ENCODE measurements at places on chromosomes 7 and 10. TPM values are rescaled to one million over a fixed set of nuclear protein-coding genes. Genes with fewer than 3 reads are reported as not detected.

Gene FGF8
- 1.8 TPM for polyA plus RNA-seq

Gene SRGN
- polyA plus RNA-seq, result not detected

DNA sequence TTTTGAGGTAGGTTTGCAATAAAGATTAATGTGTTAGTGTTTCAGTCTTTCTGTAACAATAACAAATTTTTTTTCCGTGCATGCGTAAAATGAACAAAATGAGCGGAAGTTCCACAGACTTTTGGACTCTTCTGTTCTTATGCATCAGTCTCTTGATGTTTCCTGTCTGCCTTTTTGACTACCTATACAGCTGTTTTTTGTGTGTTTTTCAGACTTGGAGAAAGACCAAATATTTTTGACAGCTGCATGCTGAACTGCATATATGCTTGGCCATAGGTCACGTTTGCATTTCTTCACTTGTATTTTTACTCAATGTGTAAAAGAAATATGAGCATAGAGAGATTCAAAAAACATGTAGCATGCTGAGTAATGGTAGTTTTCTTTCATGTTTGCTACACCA lies 119.3 kb downstream of the BBS9 start:
- H3K27me3 ChIP-seq, result no peaks in the 10 kb centered on the region
- H3K4me3 ChIP-seq, result no peak overlapping the region
- no peak overlapping the region for H3K27ac ChIP-seq
- peak; percentile 13 for DNase-seq
- no peaks in the 10 kb centered on the region for H3K4me1 ChIP-seq

DNA sequence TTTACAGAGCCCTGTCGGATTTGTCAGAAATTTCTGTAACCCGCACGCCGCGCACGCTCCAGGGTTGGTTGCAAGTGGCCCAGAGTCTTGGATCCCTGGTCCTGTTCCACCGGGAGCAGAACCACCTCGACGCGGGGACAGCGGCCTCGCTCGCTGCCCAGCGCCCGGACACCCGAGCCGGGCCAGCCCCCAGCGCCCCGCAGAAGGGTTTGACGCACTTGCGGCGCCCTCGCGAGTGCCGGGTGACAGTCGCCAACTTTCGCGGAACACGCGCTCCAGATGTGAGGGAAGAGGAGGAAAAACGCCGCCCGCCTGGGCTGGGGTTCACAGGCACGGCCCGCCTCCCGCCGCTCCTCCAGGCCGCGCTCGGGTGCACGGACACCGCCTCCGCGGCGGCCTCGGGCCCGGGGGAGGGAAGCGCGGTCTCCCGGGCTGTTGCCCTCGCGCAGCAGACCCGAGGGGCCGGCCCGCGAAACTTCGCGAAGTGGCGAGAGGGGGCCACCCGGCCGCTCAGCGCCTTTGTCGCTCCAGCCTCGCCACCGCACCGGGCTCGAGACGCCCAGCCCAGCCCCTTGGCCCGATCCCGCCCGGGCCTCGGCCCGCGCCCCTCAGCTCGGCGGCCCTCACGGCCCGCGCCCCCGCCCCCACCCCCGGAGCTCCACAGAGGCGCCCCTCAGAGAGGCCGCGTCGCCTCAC lies 514 bp downstream of the RNF216 start:
- H3K27ac ChIP-seq, result peak overlapping the region; percentile 95
- no peaks in the 10 kb centered on the region for H3K36me3 ChIP-seq
- peak; percentile 36 for DNase-seq
- peak overlapping the region; percentile 84 for H3K4me3 ChIP-seq
- no peaks in the 10 kb centered on the region for H3K4me1 ChIP-seq

GRCh38 chr7:63040966-63041610 lies 957.6 kb upstream of the ZNF722 start:
- H3K4me3 ChIP-seq, result no peak overlapping the region
- H3K27me3 ChIP-seq, result no peaks in the 10 kb centered on the region
- H3K27ac ChIP-seq, result no peak overlapping the region

GRCh38 chr7:101878938-101879337 lies 61.5 kb downstream of the CUX1 start:
- no peak overlapping the region for H3K4me3 ChIP-seq
- no peaks in the 10 kb centered on the region for H3K27me3 ChIP-seq
- H3K4me1 ChIP-seq, result peaks cover 24% of the 10 kb centered on the region
- H3K27ac ChIP-seq, result no peak overlapping the region
- no peak for DNase-seq

DNA sequence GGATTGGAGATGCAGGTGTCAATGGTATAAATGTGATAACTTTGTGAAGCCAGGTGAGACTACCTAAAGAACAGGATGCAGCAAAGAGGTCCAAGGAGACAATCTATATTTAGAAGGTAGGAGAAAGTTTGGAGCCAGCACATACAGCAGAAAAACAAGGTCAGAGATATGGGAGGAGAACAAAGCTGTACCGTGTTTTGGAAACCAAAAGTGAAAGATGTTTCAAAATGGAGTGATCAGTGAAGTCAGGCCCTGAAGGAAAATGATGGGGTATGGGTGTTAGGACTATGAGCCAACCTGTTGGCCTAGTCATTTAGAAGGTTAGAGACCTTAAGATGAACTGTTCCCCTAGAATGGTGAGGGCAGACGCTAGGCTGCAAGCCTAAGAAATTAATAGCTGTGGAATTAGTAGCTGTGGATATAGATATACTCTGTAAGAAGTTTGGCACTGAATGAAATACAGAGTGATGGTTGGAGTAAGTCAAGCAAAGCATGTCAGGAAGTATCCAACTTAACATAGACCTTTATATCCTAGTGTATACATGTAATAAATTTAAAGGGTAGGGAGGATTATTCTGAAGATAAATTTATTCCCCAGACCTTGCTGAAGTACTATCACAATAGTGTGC lies 149.8 kb upstream of the WNT16 start:
- DNase-seq, result no peak
- H3K4me3 ChIP-seq, result no peak overlapping the region
- no peaks in the 10 kb centered on the region for H3K27me3 ChIP-seq
- no peak overlapping the region for H3K27ac ChIP-seq
- H3K4me1 ChIP-seq, result no peaks in the 10 kb centered on the region

GRCh38 chr7:147805996-147806576 lies 784.5 kb upstream of the C7orf33 start:
- H3K4me1 ChIP-seq, result no peaks in the 10 kb centered on the region
- no peak overlapping the region for H3K4me3 ChIP-seq
- no peaks in the 10 kb centered on the region for H3K27me3 ChIP-seq
- no peak overlapping the region for H3K27ac ChIP-seq
- no peak for DNase-seq

DNA sequence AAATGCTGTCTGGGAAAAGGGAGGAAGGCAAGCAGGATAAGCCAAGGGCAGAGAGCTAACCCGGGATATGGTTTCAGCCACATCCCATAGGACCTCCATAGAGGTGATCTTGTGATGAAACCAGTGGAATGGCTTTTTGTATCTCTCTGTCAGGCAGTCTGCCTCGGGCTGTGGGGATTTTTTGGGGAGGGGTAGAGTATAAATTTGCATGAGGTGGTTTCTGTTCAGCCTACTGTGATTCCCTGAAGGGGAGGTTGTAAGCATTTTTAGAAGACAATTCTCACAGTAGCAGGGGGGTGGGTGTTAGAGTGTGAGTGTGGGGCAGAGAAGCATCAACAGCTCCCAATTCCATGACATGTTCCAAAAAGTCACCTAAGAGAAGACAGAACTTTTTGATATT lies 11.8 kb downstream of the OR9A2 start:
- DNase-seq, result no peak
- H3K27me3 ChIP-seq, result no peaks in the 10 kb centered on the region
- no peak overlapping the region for H3K4me3 ChIP-seq
- H3K27ac ChIP-seq, result no peak overlapping the region
- no peaks in the 10 kb centered on the region for H3K4me1 ChIP-seq
- no peaks in the 10 kb centered on the region for H3K36me3 ChIP-seq

GRCh38 chr7:140247559-140247958 lies 70.8 kb upstream of the KDM7A start:
- no peaks in the 10 kb centered on the region for H3K27me3 ChIP-seq
- no peaks in the 10 kb centered on the region for H3K36me3 ChIP-seq
- no peak overlapping the region for H3K4me3 ChIP-seq

- no peak for DNase-seq
- H3K4me3 ChIP-seq, result no peak overlapping the region
- H3K27ac ChIP-seq, result no peak overlapping the region
- H3K36me3 ChIP-seq, result no peaks in the 10 kb centered on the region
Measured at GRCh38 chr10:130439766-130440165, 303.6 kb downstream of the GLRX3 start.

DNA sequence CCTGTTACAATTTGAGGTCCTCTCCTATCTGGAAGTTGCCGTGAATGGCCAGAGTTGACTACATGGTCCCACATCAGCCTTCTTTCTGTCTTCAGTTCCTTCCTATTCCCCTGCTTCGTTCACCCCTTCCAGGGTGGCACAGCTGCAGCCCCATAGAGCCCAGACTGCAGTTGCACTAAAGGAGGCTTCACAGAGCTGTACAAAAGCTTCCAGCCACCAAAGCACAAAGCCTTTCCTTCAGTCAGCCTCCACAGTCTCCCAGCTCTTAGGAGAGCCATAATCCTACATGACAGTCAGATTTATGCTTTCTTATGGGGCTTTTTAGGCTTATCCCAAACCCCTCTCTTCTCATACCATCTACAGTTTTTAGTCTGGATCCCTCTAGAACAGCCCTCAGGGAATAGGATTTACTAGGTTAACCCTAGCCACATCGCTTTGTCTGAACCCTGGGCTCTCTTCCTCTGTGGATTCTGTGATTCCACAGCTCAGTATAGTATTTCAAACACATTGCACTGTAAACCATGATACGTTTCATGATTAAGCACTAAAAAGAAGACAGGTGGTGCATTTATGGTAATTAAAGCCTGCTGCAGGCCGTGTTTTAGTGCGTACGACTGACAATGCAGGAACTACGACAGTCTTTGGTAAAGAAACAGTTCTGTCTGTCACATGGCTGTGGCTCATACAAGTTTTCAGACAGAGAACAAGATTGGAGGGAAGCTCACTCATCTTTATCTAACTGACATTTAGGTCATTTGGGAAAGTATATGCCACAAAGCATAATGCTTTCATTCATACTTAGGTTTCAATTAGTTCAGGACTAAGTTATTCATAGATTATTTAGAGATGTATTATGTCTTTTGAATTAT lies 208.3 kb upstream of the KMT2E start:
- H3K4me1 ChIP-seq, result no peaks in the 10 kb centered on the region
- no peaks in the 10 kb centered on the region for H3K27me3 ChIP-seq
- H3K27ac ChIP-seq, result no peak overlapping the region
- H3K4me3 ChIP-seq, result no peak overlapping the region
- no peak for DNase-seq
- H3K36me3 ChIP-seq, result no peaks in the 10 kb centered on the region

GRCh38 chr7:106731646-106732444 lies 70.9 kb upstream of the CCDC71L start:
- no peak overlapping the region for H3K4me3 ChIP-seq
- no peaks in the 10 kb centered on the region for H3K27me3 ChIP-seq
- no peaks in the 10 kb centered on the region for H3K36me3 ChIP-seq
- no peak overlapping the region for H3K27ac ChIP-seq

DNA sequence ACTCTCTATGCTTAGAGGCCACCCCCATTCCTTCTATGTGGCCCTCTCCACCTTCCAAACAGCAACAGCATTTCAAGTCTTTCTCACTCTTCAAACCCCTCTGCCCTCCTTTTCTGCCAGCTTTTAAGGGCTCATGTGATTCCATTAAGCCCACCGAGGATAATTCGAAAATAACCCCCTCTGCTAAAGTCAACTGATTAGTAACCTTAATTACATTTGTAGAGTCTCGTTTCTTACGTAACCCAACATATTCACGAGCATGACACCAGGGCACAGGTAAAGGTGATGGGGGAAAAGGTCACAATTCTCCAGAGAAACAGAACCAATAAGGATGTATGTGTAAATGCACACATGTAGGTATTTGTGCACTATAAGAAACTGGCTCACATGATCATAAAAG lies 6.7 kb upstream of the CHST15 start:
- H3K27ac ChIP-seq, result no peak overlapping the region
- no peaks in the 10 kb centered on the region for H3K4me1 ChIP-seq
- no peak for DNase-seq

DNA sequence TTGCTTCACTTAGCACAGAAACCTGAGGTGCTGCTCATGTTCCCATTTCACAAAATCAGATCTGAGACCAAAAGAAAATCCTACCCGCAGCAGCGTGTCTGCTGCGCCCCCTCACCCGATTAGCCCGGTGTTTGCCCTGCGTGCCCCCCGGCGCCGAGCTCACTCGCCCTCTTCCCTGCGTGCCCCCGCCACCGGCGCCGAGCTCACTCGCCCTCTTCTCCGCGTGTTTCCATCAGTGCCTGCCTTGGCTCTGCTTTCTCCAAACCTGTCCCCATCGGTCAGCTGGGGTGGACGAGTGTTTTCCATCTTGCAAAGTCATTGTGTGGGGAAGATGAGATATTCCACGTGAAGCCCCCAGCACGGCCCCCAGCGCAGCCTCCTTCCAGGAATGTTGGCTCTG lies 225.3 kb upstream of the PITRM1 start:
- H3K27me3 ChIP-seq, result no peaks in the 10 kb centered on the region
- no peak overlapping the region for H3K4me3 ChIP-seq
- no peak overlapping the region for H3K27ac ChIP-seq
- H3K4me1 ChIP-seq, result no peaks in the 10 kb centered on the region
- DNase-seq, result no peak
- no peaks in the 10 kb centered on the region for H3K36me3 ChIP-seq

DNA sequence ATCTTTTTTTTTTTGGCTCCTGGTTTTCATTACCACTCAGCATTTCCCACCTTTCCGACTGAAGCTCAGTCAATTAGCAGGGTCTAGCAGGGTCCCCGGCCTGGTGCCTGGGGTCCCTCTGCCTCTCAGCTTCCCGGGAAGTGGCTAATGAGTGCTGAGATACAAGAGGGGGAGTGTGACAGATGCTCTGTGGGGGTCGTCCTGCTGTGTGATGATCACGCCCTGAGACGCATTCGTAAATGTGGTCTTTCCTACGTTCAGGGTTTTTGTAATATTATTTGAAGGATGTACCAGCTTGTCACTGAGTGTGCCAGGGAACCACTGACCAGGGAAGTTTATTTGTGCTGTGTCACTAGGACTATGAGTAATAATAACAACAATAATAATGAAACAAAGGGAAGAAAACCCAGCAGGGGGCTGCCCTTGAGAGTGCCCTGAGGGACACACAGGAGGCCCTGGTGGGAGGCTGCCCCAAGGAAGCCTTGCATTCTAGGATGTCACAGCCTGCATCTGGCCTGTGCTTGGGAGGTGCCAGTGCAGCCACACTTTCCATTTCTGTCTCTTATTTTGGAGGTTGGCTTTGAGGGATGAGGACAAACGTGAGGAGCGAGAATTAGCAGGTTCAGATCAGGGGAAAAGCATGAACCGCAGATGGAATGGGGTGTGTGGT lies 337.8 kb downstream of the ADARB2 start:
- DNase-seq, result no peak
- H3K36me3 ChIP-seq, result no peaks in the 10 kb centered on the region
- H3K27me3 ChIP-seq, result no peaks in the 10 kb centered on the region
- H3K4me3 ChIP-seq, result no peak overlapping the region
- peaks cover 28% of the 10 kb centered on the region for H3K4me1 ChIP-seq
